ENCODE measurements at places on chromosomes 1 and 21.

GRCh38 chr1:21378705-21379494 lies 61.0 kb upstream of the NBPF3 start:
- DNase-seq, result no peak

DNA sequence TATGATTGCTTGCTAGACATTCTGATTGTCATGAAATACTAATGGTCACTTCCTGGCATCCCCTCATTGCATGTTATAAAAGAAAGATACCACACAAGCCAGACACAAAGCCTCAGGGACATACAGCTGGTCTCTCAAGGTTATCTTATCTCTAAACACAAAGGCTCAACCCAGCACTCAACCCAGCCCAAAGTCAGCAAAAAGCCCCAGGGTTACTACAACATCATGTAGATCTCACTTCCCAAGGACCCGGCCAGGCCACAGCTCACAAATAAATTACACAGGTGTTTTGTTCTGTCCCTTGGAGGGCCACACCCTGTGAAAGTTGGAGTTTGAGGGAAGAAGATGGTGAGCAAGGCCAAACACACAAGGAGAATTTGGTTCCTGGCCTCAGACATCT lies 109.7 kb upstream of the BARHL2 start:
- DNase-seq, result no peak

DNA sequence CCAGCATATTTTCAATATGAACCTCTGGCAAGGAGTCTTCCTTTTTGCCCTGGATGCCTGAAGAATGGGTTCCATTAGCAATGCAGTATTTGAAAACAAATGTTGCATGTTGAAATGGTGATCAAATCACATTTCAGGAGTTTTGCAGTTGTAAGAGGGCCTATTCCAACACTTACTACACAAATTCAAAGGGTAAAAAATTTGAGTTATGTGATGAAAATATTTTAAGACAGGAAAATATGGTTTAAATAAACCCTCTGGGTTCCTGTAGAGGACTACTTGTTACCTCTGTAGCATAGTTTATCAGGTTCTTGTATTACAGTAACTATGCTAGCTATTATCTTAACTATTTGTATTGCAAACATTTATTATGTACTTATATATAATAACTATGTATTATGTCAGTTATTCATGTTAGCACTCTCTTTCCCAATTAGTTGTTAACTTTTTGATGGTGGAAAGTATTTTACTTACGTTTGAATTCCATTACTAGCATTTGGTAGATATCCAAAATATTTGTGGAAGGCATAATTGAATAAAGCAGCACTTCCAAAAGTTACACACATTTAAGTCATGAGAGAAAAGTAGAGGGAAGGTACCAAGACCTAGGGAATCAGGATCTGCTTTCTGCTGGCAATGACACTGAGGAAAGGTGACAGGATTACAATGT lies 312.9 kb downstream of the GRIK1 start:
- peak; percentile 5 for DNase-seq

GRCh38 chr1:33429856-33430691 lies 821 bp downstream of the PHC2 start:
- no peak for DNase-seq

- DNase-seq, result no peak
Observed at GRCh38 chr1:219185486-219186117, 11.9 kb downstream of the LYPLAL1 start.

DNA sequence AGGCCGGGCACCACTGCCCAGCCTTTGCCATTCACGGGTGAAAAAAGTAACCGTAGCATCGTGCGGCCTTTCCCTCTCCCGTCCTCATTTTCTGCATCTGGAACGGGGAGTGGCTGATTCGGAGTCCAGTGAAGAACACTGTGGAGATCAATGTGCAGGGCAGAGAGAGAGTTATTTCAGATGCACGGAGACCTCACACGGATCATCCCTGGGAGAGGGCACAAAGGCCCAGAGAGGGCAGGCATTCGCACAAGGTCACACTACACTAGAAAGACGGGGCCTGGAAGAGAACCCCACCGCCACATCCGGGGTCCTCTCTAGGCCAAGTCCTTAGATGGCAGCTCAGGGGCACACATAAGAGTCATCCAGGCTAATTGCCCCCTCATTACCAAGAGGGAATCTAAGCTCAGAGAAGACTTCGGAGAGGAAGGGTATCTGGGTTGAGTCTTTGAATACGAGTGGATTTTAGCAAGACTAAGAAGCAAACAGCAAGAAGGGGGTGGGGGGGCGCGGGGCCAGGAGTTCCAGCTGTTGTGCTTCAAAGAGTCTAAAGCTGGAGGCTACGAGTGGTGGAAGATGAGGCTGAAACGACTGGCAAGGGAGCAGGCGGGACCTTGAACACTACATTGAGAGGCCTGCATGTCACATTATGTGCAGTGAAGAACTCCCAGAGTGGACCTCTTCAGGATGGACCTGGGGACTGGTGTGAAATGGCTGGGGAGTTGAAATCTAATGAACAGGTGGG lies 857 bp downstream of the GPX7 start:
- peak; percentile 13 for DNase-seq

DNA sequence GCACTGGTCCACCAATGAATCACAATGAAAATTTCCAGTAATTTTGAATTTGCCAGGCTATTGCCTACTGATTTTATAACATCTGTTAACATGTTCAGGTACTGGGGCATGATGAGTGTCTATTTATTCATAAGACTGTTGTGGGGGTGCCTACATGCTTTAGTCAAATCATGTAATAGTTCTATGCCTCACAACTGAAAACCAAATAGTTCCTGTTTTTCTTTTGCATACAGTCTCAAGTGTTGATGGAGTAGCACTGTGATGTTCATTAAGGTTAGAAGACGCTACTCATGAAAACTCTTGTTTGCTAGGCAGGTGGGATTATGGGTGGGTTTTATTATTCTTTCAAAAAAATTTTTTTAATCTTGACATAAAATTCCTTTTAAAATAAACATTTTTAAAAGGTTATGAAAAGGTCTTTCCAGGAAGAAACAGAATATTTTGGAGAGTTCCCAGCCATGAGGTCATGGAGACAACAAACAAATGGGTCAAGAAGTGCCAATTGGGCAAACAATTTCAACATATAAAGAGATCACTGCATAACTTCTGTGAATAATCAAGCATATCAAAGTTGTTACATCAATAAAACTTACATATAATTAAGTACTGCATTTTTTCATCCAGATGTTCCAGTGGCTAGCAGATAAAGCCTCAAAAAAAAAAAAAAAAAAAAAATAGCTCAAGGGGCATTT lies 40.2 kb upstream of the NHLH2 start:
- no peak for DNase-seq

GRCh38 chr1:200372095-200372884 lies 37.5 kb downstream of the ZNF281 start:
- peak; percentile 72 for DNase-seq

DNA sequence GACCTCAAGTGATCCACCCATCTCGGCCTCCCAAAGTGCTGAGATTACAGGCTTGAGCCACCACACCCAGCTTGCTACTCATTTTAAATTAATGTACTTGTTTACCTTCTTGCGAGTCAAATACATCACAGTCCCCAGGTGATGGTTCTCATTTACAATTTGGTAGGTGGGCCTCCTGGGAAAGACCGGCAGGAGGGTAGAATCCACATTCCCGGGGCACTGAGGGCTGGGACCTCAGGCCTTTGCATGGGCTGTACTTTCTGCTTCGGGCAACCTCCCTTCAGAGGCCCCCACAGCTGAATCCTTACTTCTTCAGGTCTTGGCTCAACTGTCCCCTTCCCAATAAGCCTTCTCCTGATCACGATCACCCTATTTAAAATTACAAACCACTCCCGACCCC lies 165.5 kb downstream of the KAZN start:
- DNase-seq, result no peak

- DNase-seq, result no peak
Observed at GRCh38 chr21:33197496-33197895, 32.2 kb upstream of the IFNAR2 start.

DNA sequence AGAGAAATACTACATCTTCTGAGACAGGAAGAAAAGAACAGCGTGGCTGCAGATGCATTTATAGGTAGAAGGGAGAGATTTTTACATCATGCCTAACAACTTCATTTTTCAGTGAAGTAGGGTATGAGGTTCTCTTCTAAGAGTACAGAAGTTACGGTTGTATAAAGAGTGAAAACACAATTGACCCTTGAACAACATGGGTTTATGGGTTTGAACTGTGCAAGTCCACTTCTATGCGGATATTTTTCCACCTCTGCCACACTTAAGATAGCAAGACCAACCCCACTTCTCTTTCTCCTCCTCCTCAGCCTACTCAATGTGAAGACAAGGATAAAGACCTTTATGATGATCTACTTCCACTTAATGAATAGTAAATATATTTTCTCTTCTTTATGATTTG lies 64.5 kb downstream of the RPAP2 start:
- DNase-seq, result no peak

- no peak for DNase-seq
Observed at GRCh38 chr1:99332561-99332960, 68.3 kb downstream of the PLPPR4 start.

DNA sequence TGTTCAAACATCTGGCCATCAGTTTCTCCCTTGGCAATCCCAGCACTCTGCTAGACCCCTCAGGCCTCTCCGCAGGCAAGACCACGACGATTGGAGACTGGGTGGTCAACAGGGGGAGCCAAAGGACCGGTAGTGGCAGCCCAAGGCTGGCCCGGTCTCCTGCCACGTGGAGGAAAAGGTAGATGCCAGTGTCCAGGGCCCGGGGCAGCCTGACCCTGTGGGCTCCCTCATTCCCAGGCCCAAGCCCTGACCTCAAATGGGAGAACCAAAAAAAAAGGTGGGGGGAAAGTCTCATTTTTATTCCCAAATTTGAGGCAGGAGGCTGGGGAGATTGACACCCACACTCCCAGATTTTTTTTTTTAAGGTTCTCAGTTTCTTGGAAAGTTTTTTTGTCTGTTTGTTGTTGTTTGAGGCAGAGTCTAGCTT lies 24.8 kb downstream of the S100A6 start:
- DNase-seq, result no peak

DNA sequence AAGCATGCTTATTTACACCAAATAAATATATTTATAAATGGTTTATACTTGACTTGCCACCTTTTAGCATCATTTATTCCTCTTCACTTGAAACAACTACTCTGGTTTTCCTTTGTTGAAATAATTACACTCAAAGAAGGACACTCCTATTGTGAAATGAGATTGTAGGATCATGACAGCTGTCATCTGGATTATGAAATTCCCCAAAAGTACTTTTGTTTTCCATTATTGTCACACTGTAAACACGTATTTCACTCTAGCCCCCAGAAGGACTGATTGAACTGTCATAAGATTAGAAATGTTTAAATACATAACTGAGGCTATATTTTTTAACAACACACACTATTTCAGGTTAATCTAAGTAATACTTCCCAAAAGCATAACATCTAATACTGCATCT lies 593.8 kb downstream of the LRRIQ3 start:
- no peak for DNase-seq

GRCh38 chr1:58931756-58932155 lies 147.9 kb upstream of the JUN start:
- no peak for DNase-seq

GRCh38 chr1:98870959-98871903 lies 133.4 kb downstream of the PLPPR5 start:
- DNase-seq, result no peak

GRCh38 chr1:206704226-206704625 lies 19.5 kb downstream of the MAPKAPK2 start:
- DNase-seq, result no peak

- no peak for DNase-seq
Observed at GRCh38 chr1:216710055-216710454, 13.2 kb downstream of the ESRRG start.

GRCh38 chr1:219031809-219032208 lies 141.9 kb upstream of the LYPLAL1 start:
- DNase-seq, result no peak

GRCh38 chr21:15208786-15209185 lies 144.0 kb upstream of the NRIP1 start:
- no peak for DNase-seq

GRCh38 chr1:176801514-176802020 lies 338.6 kb downstream of the PAPPA2 start:
- no peak for DNase-seq

- no peak for DNase-seq
Observed at GRCh38 chr21:42564561-42564971, 50.9 kb downstream of the SLC37A1 start.

DNA sequence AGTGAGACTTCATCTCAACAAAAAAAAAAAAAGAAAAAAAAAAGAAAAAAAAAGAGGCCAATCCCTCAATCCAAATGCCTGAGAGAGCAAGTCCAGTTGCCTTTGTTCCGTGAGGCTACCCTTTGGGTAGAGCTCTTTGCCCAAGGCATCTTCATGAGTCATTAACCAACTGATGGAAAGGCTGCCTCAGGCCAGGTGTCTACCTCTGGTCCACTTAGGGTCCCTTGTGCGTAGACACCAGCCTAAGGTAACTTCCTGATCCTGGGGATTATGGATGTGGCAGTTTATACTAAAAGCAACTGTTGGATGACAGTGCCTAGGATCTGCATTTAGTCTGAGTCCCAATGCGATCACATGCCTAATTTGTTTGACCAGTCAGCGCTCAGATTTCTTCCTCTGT lies 20.7 kb upstream of the ZNF326 start:
- no peak for DNase-seq

DNA sequence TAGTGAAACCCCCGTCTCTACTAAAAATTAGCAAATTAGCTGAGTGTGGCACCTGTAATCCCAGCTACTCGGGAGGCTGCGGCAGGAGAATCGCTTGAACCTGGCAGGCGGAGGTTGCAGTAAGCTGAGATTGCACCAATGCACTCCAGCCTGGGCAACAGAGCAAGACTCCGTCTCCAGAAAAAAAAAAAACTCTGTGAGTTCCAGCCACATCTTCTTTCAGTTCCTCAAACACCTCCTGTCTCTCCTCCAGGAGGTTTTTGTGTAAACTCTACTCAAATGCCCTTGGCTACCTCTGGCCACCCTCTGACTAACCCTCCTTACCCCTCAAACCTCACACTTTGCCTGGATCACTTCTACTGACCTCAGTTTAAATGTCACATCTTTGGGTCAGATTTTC lies 38.1 kb downstream of the RCSD1 start:
- no peak for DNase-seq

DNA sequence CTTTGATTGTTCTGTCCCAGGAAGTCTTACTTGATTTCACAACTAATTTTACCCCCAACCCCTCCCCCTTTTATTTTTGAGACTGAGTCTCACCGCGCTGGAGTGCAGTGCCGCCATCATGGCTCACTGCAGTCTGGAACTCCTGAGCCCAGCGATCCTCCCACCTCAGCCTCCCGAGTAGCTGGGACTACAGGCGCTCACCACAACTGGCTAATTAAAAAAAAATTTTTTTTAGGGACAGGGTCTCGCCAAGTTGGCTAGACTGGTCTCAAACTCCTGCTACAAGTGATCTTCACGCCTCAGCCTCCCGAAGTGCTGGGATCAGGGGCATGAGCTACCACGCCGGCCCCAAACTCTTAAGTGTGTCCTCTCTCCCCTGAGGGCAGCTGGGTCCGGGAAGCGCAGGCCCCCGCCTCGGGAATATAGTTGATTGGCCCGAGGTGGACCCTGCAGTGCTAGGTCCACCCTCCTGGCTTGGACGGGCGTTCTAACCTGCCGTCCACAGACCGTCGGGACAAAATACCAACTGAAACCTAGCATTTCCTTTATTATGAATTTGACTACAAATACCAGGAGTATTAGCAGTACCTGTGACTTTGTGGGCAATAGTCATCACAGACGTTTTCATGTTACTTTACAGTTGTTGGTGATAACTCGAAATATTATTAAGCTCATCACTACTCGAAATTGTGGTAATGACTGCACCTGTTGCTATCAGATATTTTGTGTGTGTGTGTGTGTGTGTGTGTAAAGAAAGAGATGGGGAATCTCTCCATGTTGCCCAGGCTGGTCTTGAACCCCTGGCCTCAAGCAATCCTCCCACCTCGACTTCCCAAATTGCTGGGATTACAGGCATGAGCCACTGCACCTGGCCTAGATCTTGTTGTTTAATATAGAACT lies 642 bp upstream of the PARP1 start:
- no peak for DNase-seq

- DNase-seq, result peak; percentile 6
Observed at GRCh38 chr1:10755970-10756521, 40.4 kb downstream of the CASZ1 start.

Data from GM04503 (cell line).